Esophagus muscularis mucosa (tissue), 4 donors: ENCODE measurements at places on chromosomes 16 and 17. TPM values are rescaled to one million over a fixed set of nuclear protein-coding genes. Genes with fewer than 3 reads are reported as not detected.

The VAT1L gene
- total RNA-seq, result 2.8 TPM

The IL32 gene
- total RNA-seq, result 24.5 TPM

DNA sequence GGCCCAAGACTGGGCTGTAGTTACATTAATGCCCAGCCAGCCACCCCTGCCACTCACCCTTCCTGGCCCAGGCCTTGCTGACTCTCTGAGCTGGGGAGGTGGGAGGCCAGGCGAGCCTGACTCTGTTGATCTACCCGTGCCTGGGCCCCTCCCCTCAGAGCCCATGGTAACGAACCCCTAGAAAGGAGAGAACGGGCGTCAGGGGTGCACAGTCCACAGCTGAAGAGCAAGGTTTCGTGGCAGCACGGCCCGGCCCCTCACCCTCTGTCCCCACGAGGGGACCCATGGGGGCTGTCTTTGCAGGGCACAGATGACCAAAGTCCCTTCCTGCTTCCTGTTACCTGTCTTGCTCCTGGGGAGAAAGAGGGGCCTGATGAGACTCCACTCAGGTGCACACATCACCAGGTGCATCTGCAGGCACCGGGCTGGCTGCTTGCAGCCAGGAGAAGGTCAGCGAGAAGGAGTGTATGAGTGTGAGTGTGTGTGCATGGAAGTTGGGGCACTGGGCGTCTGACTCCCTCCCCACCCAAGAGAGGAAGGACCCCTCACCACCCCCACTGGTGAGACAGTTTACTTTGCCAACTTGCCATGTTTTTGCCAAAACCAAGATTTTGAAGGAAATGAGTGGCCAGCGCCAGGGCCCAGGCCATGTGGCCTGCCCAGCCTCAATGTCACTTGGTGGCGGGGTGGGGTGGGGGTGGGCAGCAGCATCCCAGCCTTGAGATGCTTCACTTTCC, 359.1 kb downstream of the SEC14L1 start:
- no peaks in the 10 kb centered on the region for H3K27me3 ChIP-seq
- H3K4me3 ChIP-seq, result no peak overlapping the region
- no peak for DNase-seq
- peaks cover 8% of the 10 kb centered on the region for H3K4me1 ChIP-seq

The HSD17B2 gene
- not detected for total RNA-seq

DNA sequence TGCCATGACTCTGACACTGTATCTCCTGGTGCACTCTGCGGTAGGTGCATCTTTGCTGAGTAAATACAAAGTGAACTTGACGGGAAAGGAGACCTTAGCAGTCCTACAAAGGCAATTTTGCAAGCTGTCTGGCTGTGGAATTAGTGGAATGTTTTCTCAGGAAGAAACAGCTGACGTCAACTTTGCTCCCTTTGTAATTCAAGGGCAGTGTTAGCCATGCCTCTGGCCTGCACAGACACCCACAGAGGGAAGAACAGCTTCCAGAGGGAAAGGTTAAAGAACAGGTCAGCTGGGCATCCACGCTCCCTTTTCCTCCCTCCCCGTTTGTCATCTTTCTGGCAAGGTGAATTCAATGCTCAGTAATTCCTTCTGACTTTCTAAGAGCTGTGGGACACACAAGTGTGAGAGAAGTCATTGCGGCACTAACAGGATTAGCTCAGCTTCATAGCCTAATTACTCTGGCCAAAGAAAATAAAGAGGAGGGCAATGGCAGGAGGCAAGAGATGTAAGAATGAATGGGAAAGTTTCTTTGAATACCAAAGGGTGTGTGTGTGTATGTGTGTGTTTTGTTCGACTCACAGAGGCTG, 476.9 kb upstream of the GOT2 start:
- H3K36me3 ChIP-seq, result no peaks in the 10 kb centered on the region
- H3K4me1 ChIP-seq, result peaks cover 20% of the 10 kb centered on the region
- H3K4me3 ChIP-seq, result no peak overlapping the region
- no peaks in the 10 kb centered on the region for H3K27me3 ChIP-seq
- no peak for DNase-seq
- peak overlapping the region; percentile 73 for H3K27ac ChIP-seq

- H3K27me3 ChIP-seq, result no peaks in the 10 kb centered on the region
- DNase-seq, result no peak
- no peaks in the 10 kb centered on the region for H3K4me1 ChIP-seq
- no peak overlapping the region for H3K27ac ChIP-seq
Observed at GRCh38 chr17:45914047-45914717, 19.8 kb downstream of the MAPT start.

The C1QTNF8 gene
- total RNA-seq, result not detected

- no peaks in the 10 kb centered on the region for H3K36me3 ChIP-seq
- H3K27ac ChIP-seq, result no peak overlapping the region
- H3K27me3 ChIP-seq, result no peaks in the 10 kb centered on the region
Observed at GRCh38 chr16:54628796-54629625, 301.7 kb upstream of the IRX5 start.

DNA sequence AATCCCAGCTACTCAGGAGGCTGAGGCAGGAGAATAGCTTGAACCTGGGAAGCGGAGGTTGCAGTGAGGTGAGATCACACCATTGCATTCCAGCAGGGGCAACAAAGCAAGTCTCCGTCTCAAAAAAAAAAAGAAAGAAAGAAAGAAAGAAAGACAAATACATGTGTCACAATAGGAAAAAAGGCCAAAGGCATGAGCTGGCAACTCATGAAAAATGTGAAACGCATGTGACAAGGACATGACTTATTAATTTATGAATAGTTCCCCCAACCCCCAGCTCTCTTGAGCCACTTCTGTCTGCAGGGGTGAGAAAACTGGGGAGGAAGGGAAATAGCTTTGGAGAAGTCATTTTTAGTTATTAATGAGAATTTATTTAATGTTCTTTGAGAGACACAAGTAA, 120.6 kb downstream of the AIPL1 start:
- H3K4me1 ChIP-seq, result no peaks in the 10 kb centered on the region
- H3K36me3 ChIP-seq, result no peaks in the 10 kb centered on the region
- H3K4me3 ChIP-seq, result no peak overlapping the region
- DNase-seq, result no peak
- no peak overlapping the region for H3K27ac ChIP-seq
- peaks cover 18% of the 10 kb centered on the region for H3K27me3 ChIP-seq

GRCh38 chr17:29572691-29573557, 4.4 kb downstream of the TP53I13 start:
- H3K36me3 ChIP-seq, result peaks cover 48% of the 10 kb centered on the region
- peak overlapping the region; percentile 48 for H3K4me3 ChIP-seq
- H3K27me3 ChIP-seq, result no peaks in the 10 kb centered on the region
- peak overlapping the region; percentile 57 for H3K27ac ChIP-seq
- peaks cover 56% of the 10 kb centered on the region for H3K4me1 ChIP-seq
- DNase-seq, result no peak

DNA sequence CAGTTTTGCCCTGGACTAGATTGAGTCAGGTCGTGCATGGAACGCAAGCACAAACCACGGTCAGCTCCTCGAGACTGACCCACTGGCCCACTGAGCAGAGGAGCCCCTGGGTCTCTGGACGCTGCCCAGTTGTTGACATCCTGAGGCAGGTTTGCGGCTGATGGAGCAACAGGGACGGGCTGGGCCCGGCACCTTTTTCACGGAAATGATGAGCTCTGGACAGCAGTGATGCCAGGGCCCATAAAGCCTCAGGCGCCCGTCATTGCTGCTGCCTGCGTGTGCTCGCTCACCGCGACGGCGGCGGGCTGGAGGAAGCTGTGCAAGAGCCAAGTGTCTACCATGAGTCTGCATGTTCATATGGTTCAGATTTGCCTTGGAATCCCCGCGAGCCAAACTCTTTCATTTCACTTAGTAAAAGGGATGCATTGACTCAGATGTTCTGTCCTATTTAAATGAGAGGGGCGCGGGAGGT, 30.8 kb upstream of the CRISPLD2 start:
- no peaks in the 10 kb centered on the region for H3K27me3 ChIP-seq
- no peaks in the 10 kb centered on the region for H3K36me3 ChIP-seq
- H3K4me3 ChIP-seq, result no peak overlapping the region
- H3K27ac ChIP-seq, result no peak overlapping the region
- H3K4me1 ChIP-seq, result peaks cover 25% of the 10 kb centered on the region

DNA sequence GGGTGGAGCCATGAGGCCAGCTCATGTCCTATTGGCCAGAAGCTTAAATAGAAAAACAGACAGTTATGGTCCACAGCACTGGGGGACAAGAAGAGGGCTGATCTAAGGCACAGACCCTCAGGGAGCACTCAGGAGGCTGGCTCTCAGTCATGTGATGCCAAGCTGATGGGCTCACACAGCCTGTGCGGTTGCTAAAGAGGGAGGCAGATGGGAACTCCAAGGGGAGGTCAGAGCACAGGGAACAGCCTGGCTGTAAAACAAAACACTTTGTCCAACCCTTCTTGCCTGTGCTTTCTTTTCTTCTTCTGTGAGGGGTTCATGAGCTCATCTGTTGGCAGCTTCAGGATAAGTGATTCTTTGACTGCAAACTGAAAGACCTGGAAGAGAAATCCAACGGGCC, 27.2 kb downstream of the CNTNAP1 start:
- H3K27me3 ChIP-seq, result no peaks in the 10 kb centered on the region
- H3K27ac ChIP-seq, result no peak overlapping the region
- H3K4me3 ChIP-seq, result no peak overlapping the region

- no peak overlapping the region for H3K4me3 ChIP-seq
- H3K4me1 ChIP-seq, result peaks cover 11% of the 10 kb centered on the region
- peaks cover 22% of the 10 kb centered on the region for H3K27me3 ChIP-seq
- DNase-seq, result no peak
- H3K27ac ChIP-seq, result no peak overlapping the region
- H3K36me3 ChIP-seq, result no peaks in the 10 kb centered on the region
Observed at GRCh38 chr17:47792457-47792856, 29.1 kb downstream of the OSBPL7 start.

DNA sequence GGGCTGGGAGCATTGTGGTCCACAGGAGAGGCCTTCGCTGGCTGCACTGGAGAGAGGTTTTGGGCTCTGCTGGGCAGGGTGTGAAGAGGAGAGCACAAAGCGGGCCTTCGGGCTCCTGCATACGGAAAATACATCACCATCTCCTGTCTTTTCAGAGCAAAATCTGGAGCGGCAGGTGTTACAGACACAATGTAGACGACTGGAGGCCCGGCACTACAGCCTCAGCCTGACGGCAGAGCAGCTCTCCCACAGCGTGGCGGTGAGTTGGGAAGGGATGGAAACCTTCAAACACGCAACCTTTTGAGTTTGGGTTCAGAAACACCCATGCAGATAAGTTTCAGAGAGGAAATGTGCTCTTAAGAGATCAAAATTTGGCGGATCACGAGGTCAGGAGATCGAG, 17.9 kb downstream of the GINS2 start:
- H3K27ac ChIP-seq, result no peak overlapping the region
- no peak overlapping the region for H3K4me3 ChIP-seq
- H3K4me1 ChIP-seq, result peaks cover 12% of the 10 kb centered on the region
- H3K27me3 ChIP-seq, result no peaks in the 10 kb centered on the region
- no peak for DNase-seq
- peaks cover 52% of the 10 kb centered on the region for H3K36me3 ChIP-seq

The WSCD1 gene
- 5.3 TPM for total RNA-seq

- H3K4me1 ChIP-seq, result no peaks in the 10 kb centered on the region
- no peaks in the 10 kb centered on the region for H3K36me3 ChIP-seq
- no peak overlapping the region for H3K4me3 ChIP-seq
- H3K27me3 ChIP-seq, result no peaks in the 10 kb centered on the region
- DNase-seq, result peak; percentile 68
Observed at GRCh38 chr17:2965621-2966595, 97.5 kb downstream of the OR1D5 start.

DNA sequence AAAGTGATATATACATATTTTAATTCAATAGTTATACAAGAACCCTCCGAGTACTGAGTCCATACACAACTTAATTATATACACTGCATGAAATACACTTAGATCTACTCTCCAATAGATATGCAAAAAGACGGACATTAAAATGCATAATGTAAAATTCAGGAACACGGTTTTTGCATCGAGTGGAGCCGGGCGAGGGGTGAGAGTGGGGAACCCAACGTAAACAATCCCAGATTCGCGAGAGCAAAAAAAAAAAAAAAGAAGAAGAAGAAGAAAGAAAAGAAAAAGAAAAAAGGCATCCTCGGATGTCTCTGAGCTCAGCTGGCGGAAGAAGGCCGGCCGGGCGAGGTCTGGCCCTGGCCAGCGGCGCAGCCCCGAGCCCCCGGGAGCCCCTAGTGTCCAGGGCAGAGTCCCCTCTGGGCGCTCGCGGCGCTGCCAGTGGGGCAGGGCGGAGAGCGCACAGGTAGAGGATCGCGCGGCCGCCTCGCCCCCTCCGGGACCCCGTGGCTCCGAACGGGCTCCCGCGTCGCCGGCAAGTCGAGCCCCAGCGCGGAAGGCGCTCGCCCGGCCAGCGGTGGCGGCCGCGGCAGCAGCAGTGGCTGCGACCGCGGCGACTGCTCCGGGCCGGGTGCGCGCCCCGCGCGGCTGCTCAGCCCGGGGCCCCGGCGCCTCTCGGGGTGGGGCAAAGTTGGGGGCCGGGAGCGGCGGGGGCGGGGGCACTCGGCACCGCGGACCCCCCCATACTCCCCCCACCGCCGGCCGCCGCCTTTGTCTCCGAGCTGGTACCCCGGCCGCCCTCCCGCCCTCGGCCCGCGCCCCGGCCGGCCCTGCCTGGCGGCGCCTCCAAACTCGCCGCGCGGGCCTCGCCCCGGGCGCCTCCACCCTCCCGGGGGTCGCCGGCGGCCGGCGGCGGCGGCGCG, 9.6 kb upstream of the ZFHX3 start:
- H3K4me1 ChIP-seq, result peaks cover 59% of the 10 kb centered on the region
- H3K36me3 ChIP-seq, result no peaks in the 10 kb centered on the region
- peak overlapping the region; percentile 93 for H3K27ac ChIP-seq
- no peak for DNase-seq
- no peaks in the 10 kb centered on the region for H3K27me3 ChIP-seq

- H3K36me3 ChIP-seq, result no peaks in the 10 kb centered on the region
- no peaks in the 10 kb centered on the region for H3K27me3 ChIP-seq
- peak overlapping the region; percentile 78 for H3K27ac ChIP-seq
- no peak for DNase-seq
Observed at GRCh38 chr16:49483651-49484450, 110.2 kb downstream of the C16orf78 start.

DNA sequence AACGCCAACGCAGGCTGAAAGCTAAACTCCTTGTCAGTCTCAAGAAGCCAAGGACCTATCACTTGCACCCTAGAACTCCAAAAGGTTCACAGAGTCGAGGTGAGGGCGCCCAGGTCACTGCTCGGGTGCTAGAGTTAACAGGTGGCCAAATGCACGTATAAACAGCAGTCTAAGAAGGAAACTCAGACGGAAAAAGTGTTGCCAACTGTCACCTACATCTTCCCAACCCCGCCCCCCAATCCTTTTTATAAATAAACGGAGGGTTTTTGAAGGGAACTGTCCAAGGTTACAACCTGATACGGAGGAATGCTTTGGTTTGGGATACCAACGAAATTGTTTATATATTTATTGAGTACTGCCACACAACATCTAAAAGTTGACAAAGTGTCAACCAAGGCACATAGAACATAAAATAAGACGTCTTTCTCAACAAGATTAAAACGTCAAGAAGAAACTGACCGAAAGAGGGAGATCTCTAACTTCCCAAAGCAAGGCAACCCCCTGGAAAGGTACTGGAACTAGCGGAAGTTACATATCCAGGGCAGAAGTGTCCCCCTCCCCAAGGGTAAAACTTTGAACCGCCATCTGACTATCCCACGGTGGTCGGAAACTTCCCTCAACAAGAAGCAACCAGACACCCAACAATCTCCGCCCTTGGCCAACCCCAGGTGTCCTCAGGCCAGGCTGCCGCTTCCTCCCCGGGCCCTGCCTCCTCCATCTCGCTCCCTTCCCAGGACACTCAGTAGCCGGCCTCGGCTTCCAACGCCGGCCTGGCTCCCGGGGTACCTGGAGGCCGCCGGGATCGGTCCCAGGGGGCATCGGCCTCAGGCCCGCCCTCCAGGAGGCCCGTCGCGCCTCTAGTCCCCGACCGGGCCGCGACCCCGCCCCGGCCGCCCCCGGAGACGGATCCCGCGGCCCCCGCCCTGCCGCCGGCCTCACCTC, 982 bp downstream of the SPAG9 start:
- peak overlapping the region; percentile 100 for H3K27ac ChIP-seq
- H3K4me1 ChIP-seq, result peaks cover 40% of the 10 kb centered on the region
- peak overlapping the region; percentile 95 for H3K4me3 ChIP-seq
- DNase-seq, result peak; percentile 91
- H3K36me3 ChIP-seq, result no peaks in the 10 kb centered on the region
